GM12878 (cell line): ENCODE measurements at places on chromosomes 2 and 18.

DNA sequence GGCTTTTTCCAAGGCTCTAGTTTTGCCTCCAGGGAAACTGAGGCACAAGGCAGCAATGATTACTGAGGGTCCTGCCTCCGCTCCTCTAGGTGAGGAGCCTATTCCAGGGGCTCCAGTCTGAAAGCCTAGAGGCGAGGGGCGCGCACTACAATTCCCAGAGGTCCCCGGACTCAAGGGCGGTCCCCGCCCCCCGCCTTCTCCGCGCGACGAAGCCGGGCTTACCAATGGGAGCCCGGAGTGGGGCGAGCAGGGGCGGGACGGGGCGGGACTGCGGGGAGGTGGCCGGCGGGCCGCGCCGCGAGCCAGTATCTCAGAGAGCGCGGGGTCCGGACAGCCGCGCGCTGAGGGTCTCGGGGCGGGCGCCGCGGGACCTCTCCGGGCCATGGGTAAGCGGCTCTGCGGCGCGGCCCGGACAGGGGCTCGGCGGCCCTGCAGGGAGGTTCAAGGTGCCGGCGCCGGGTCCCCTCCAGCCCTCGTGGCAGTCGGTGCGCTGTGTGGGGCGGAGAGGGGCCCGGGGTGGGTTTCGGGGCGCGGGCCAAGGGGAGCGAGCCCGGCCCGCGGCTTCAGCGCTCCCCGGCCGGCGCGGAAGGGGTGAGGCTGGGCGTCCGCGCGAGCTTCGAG lies at the start of gene ARID5A:
Gene ARID5A, plus strand, starts transcription at position 308 of the 621 bp plus-strand sequence. Its CDS starts 75 bp downstream, at position 383.
- H3K36me3 ChIP-seq = peaks cover 8% of the 10 kb centered on the region; the same call in 1 of the 2 replicates
- H3K27ac ChIP-seq = peak within 1 kb of the TSS; percentile 92
- H3K4me3 ChIP-seq = peak within 1 kb of the TSS; percentile 94
- H3K27me3 ChIP-seq = no peaks in the 10 kb centered on the region

DNA sequence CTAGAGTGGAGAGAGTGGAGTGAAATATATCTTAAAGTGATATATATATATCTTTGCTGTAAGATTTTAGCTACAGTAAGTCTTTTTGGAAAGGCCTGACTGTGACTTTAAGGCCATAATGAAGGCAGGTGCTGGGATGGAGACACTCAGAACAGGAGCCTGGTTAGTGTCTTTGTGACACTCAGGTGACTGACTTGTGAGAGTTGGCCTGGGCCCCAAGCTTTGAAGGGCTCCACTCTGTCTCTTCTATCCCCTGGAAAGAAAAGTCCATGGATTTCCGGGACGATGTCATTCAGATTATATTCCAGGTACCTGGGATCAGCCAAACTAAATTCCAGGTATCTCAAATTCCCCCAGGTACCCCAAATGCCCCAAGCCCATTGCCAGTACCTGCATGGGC lies 276.6 kb downstream of the PDE11A start:
- H3K27ac ChIP-seq = no peak overlapping the region
- no peaks in the 10 kb centered on the region for H3K36me3 ChIP-seq
- H3K27me3 ChIP-seq = no peaks in the 10 kb centered on the region
- no peak overlapping the region for H3K4me3 ChIP-seq
- no peaks in the 10 kb centered on the region for H3K4me1 ChIP-seq
- no peak for DNase-seq

DNA sequence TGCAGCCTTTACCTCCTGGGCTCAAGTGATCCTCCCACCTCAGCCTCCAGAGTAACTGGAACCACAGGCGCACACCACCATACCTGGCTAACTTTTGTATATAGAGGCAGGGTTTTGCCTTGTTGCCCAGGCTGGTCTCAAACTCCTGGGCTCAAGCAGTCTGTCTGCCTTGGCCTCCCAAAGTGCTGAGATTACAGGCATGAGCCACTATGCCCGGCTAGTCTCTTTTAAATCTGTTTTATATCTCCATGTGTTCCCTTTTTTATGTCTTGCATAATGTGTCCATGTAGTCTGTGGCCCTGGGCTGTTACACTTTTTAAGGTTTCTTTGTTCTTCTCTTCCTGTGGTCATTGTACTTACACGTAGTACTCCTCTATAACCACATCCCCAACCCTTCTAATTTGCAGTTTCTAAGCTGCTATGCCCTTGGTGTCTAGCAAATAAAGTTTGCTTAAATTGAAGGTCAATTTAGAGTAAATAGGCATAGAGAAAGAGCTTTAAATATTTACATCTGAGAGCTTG lies 168.2 kb downstream of the MCFD2 start:
- H3K4me1 ChIP-seq = no peaks in the 10 kb centered on the region; the same call in 1 of the 2 replicates
- peak; percentile 9 for DNase-seq
- no peak overlapping the region for H3K4me3 ChIP-seq
- H3K36me3 ChIP-seq = no peaks in the 10 kb centered on the region
- H3K27ac ChIP-seq = no peak overlapping the region
- no peaks in the 10 kb centered on the region for H3K27me3 ChIP-seq

- H3K27me3 ChIP-seq = no peaks in the 10 kb centered on the region
- no peak for DNase-seq
- H3K36me3 ChIP-seq = no peaks in the 10 kb centered on the region
These were observed 12.8 kb upstream of the FMNL2 start for GRCh38 chr2:152322222-152322621.

- peaks cover 11% of the 10 kb centered on the region for H3K4me1 ChIP-seq
- H3K27me3 ChIP-seq = no peaks in the 10 kb centered on the region
- no peak overlapping the region for H3K4me3 ChIP-seq
- no peaks in the 10 kb centered on the region for H3K36me3 ChIP-seq
- no peak for DNase-seq
- H3K27ac ChIP-seq = no peak overlapping the region
These were observed 536.0 kb downstream of the TNS1 start for GRCh38 chr2:217466805-217467204.

DNA sequence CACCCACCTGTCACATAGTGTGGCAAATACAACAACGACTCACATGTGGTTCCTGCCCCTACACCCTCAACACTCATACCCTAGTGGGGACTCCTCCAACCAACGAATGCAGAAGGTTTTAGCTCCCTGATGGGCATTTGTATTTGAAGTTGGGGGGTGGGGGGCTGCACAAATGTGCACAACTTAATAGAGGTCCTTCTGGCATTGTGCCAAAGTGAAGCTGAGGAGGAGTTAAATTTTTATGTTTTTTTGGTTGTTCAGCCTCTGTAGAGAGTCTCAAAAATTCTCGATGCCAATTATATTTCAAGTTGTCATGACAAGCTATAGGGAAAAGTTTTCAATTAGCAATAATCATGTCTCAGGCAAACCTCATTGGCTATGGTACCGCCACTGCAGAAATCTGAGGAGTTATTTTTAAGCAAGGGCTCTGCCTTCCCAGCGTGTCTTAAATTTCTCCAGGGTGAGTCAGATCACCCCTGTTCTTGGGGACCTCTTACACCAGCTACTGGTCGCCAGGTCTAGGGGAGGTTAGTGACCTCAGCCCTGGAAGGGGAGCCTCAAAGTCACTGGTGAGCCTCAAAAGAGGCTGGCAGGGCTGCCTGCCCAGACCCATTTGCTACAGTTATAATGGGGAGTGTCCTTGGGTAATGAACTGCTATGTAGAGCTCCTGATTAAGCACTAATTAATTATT lies 102.7 kb upstream of the TAF1B start:
- no peaks in the 10 kb centered on the region for H3K36me3 ChIP-seq
- peaks cover 7% of the 10 kb centered on the region for H3K4me1 ChIP-seq
- H3K27me3 ChIP-seq = no peaks in the 10 kb centered on the region; the same call in 1 of the 2 replicates
- no peak for DNase-seq
- no peak overlapping the region for H3K4me3 ChIP-seq
- no peak overlapping the region for H3K27ac ChIP-seq

- H3K27ac ChIP-seq = no peak overlapping the region
- DNase-seq = no peak
- H3K4me1 ChIP-seq = peaks cover 27% of the 10 kb centered on the region
- H3K27me3 ChIP-seq = no peaks in the 10 kb centered on the region
- no peaks in the 10 kb centered on the region for H3K36me3 ChIP-seq
- no peak overlapping the region for H3K4me3 ChIP-seq
These were observed 268.1 kb upstream of the CXCR4 start for GRCh38 chr2:136386046-136386445.

GRCh38 chr2:26184555-26185303 lies 11.8 kb downstream of the GAREM2 start:
- DNase-seq = peak; percentile 25
- H3K4me3 ChIP-seq = peak overlapping the region; percentile 68
- no peaks in the 10 kb centered on the region for H3K4me1 ChIP-seq

DNA sequence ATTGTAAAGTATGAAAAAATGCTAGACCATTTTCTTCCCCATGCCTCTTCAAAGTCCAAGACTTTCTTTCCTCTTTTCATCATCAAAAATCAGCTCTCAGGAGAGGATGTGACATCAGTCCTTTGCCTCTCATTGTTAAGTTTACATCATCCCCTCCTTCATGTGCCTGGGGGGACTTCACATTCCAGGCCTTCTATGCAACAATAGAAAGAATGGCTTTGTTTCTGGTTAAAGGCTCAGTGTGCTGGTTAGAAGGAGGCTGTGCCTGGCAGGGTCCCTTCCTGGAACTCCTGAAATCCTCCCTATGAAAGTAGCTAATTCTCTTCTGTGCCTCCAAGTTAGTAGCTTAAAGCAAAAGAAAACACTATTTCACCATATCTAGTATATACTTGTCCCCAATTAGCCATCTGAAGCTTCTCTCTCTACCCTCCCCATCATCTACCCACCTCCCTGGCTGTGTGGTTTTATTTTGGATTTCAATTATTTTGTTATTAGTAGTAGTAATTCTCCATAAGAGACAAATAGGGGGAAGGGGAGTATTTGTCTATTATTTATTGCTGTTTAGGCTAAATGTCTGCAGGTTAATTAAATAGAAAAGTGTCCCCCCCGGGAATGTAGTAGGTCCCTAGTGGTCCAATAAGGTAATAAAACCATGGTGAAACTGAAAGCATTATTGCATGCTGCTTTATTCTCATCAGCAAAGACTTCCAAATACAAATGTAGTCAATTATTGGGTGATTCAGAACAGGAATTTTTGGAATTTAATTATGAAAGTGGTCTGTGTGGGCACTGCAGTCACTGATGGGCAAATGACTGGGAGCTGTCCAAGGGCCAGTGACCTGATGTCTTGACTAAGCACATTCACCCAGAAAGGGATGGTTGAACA lies 69.0 kb downstream of the CPO start:
- DNase-seq = no peak
- H3K4me3 ChIP-seq = no peak overlapping the region
- no peaks in the 10 kb centered on the region for H3K36me3 ChIP-seq
- H3K27ac ChIP-seq = no peak overlapping the region
- H3K4me1 ChIP-seq = no peaks in the 10 kb centered on the region

- no peaks in the 10 kb centered on the region for H3K4me1 ChIP-seq
- no peak for DNase-seq
- H3K36me3 ChIP-seq = no peaks in the 10 kb centered on the region
- H3K27me3 ChIP-seq = no peaks in the 10 kb centered on the region; the same call in 1 of the 2 replicates
These were observed 371.3 kb upstream of the HS6ST1 start for GRCh38 chr2:128689971-128690370.

DNA sequence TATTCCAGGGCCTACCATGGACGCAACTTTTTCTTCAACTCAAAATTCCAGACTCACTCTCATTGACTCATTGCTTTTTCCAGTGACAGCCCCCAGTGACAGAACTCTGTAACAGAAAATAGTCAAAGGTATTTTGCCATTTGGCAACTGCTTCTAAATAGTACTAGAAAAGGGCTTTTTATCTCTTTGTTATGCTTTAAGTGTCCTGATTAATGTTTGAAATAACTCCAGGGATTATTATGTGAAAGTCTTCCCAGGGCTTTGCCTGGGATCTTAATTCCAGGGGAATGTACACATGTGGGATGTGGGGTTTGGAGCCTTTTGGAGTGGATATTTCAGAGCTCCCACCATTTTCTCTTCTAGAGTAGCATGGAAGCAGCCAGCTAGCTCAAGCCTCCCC lies 198.8 kb downstream of the KCNS3 start:
- H3K4me1 ChIP-seq = no peaks in the 10 kb centered on the region
- DNase-seq = no peak
- no peaks in the 10 kb centered on the region for H3K27me3 ChIP-seq
- H3K36me3 ChIP-seq = no peaks in the 10 kb centered on the region
- no peak overlapping the region for H3K4me3 ChIP-seq
- H3K27ac ChIP-seq = no peak overlapping the region

DNA sequence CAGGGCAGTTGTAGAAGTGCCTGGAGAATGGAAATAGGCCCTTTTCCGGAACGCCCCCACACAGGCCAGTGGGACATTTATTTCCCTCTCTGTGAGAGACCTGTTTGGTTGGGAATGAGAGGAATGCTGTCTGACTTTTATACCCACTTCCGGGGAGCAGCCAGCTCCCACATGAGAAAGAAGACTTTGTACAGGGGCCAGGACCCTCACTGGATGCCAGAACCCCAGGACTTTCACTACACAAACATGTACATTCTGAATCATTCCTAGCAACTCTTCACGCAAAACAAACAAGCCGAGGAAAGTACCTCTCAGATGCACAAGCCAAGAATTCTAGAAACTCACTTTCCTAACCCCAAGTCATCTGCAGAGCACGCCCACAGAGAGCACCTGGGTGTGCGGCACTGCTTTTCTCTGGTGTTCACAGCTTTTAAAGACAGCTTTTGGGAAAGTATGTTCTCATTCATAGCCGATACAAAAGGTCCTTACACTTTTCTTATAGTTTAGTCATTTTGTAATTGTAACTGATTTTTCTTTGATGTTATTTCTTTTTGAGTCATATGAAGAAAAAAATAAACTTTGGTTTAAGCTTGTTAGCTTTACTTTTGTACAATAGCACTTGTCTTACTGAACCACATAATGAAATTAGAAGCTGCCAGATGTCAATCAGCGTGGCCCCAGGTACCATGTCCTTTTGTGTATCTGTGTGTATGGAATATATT lies 856.1 kb upstream of the ID2 start:
- peaks cover 10% of the 10 kb centered on the region for H3K4me1 ChIP-seq
- DNase-seq = peak; percentile 78
- no peaks in the 10 kb centered on the region for H3K27me3 ChIP-seq
- H3K27ac ChIP-seq = peak overlapping the region; percentile 75
- no peak overlapping the region for H3K4me3 ChIP-seq
- H3K36me3 ChIP-seq = no peaks in the 10 kb centered on the region

GRCh38 chr2:45585267-45585861 lies 25.7 kb downstream of the SRBD1 start:
- H3K27me3 ChIP-seq = no peaks in the 10 kb centered on the region
- H3K27ac ChIP-seq = no peak overlapping the region
- H3K4me1 ChIP-seq = no peaks in the 10 kb centered on the region
- no peak for DNase-seq
- H3K36me3 ChIP-seq = no peaks in the 10 kb centered on the region
- H3K4me3 ChIP-seq = no peak overlapping the region

- H3K36me3 ChIP-seq = no peaks in the 10 kb centered on the region
- H3K27ac ChIP-seq = no peak overlapping the region
- H3K4me1 ChIP-seq = no peaks in the 10 kb centered on the region
- no peaks in the 10 kb centered on the region for H3K27me3 ChIP-seq
- no peak for DNase-seq
These were observed 601.0 kb upstream of the GCFC2 start for GRCh38 chr2:76311728-76312127.

- no peaks in the 10 kb centered on the region for H3K36me3 ChIP-seq
- no peaks in the 10 kb centered on the region for H3K4me1 ChIP-seq
- no peak overlapping the region for H3K4me3 ChIP-seq
- no peaks in the 10 kb centered on the region for H3K27me3 ChIP-seq
- DNase-seq = peak; percentile 9
These were observed 339.4 kb downstream of the CMPK2 start for GRCh38 chr2:6526093-6526824.

- H3K27ac ChIP-seq = no peak overlapping the region
- H3K4me3 ChIP-seq = no peak overlapping the region
- no peaks in the 10 kb centered on the region for H3K36me3 ChIP-seq
- DNase-seq = no peak
- H3K27me3 ChIP-seq = no peaks in the 10 kb centered on the region
- H3K4me1 ChIP-seq = no peaks in the 10 kb centered on the region
These were observed 193.2 kb downstream of the CCDC85A start for GRCh38 chr2:56376699-56377665.

- no peaks in the 10 kb centered on the region for H3K36me3 ChIP-seq
- H3K4me1 ChIP-seq = no peaks in the 10 kb centered on the region
- DNase-seq = no peak
- no peaks in the 10 kb centered on the region for H3K27me3 ChIP-seq
These were observed 67.3 kb downstream of the MYO5B start for GRCh38 chr18:50127516-50128210.
